Liver (tissue), 10 donors: ENCODE measurements at places on chromosomes 5 and 9. TPM values are rescaled to one million over a fixed set of nuclear protein-coding genes. Genes with fewer than 3 reads are reported as not detected.

The PCDHGB6 gene
- total RNA-seq = 2.8 TPM

The RETREG1 gene
- 0.70 TPM for total RNA-seq

The SLC34A3 gene
- not detected for total RNA-seq

The NMUR2 gene
- not detected for total RNA-seq

GRCh38 chr9:21580636-21581378 is 98.7 kb upstream of the IFNE start:
- H3K36me3 ChIP-seq = no peaks in the 10 kb centered on the region
- DNase-seq = no peak
- H3K27me3 ChIP-seq = no peaks in the 10 kb centered on the region
- H3K4me3 ChIP-seq = no peak overlapping the region
- H3K4me1 ChIP-seq = no peaks in the 10 kb centered on the region

GRCh38 chr5:51895834-51896233 is 512.6 kb downstream of the ISL1 start:
- H3K36me3 ChIP-seq = no peaks in the 10 kb centered on the region
- H3K27ac ChIP-seq = no peak overlapping the region
- no peaks in the 10 kb centered on the region for H3K4me1 ChIP-seq
- H3K4me3 ChIP-seq = no peak overlapping the region

DNA sequence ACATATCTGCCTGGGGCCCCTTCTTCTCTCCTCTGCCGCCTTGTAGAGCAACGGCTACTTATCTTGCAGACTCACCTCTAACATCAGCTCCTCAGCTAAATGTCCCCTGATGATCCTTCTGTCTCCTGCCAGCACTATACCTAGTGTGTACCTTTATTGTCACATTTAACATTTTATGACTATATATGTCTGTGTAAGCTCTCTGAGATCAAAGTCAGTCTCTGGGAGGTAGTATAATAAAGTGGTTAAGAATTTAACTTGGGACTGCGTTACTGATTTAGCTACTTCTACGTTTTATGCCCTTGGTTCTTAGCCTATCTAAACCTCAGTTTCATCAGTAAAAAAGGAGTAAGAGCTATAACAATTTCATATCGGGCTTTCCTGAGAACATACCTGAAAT is 2.2 kb downstream of the TMED7 start:
- DNase-seq = no peak
- H3K4me1 ChIP-seq = peaks cover 27% of the 10 kb centered on the region
- H3K4me3 ChIP-seq = peak overlapping the region; percentile 68
- H3K27ac ChIP-seq = peak overlapping the region; percentile 96
- H3K36me3 ChIP-seq = no peaks in the 10 kb centered on the region

DNA sequence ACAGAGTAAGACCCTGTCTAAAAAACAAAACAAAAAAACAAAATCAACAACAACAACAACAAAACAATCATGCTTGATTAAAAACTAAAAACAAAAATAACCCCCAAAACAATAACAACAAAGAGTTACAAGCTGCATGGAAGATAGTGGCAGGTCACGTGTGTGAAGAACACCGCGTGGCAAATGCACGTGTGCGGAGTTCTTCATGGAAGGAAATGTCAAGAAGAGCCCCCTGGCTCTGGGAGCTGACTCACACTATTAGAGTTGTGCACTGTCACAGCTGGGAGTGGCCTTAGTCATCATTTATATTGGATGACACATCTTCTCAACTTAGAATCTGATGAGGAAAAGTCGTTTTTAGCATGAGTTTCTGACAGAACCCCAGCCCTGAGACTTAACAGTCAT is 110.5 kb downstream of the JMY start:
- no peak overlapping the region for H3K4me3 ChIP-seq
- H3K27me3 ChIP-seq = no peaks in the 10 kb centered on the region
- no peak overlapping the region for H3K27ac ChIP-seq
- no peak for DNase-seq
